ENCODE measurements at places on chromosomes 2 and 18.

DNA sequence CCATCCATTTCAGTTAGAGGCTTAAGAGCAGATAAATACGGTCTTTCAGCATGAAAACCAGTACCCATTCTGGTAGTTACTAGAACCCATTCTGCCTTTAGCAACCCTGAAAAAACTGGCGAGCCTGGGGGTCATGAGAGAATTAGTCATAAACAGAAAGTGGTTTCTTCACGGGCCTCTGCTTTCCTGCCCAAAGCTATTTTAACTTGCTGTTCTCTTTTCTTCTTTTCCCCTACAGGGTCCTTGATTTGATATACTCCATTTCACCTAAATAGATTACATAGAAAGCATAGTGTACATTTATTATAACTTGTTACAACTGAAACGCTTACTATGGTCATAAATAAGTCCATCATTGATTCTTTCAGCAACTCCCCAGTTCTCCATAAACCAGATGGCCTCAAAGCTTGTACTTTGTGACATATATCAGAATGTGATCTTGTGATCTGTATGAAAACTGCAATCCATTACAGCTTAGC is 48.3 kb downstream of the WDFY1 start:
- DNase-seq, result no peak
- peaks cover 68% of the 10 kb centered on the region for H3K36me3 ChIP-seq
- H3K27me3 ChIP-seq, result no peaks in the 10 kb centered on the region
- no peak overlapping the region for H3K4me3 ChIP-seq

DNA sequence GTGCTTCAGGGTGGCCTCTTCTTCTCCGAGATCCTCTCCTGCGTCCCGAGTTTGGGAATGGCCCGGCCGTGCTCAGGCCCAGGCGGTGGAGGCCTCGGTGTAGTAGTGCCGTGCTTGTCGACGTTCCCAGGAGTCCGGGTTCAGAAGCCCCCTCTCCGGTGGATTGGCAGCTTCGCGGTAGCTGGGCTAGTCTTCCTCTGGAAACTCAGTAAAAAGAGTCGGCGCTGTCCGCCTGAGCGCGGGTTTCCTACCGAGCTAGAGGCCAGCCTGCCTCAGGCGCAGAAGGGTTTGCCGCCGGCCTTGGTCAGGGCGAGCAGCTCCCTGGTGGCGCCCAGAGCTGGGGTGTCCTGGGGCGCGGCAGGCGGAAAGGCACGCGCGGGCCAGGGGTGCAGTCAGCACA is 3.2 kb downstream of the RALBP1 start:
- peaks cover 32% of the 10 kb centered on the region for H3K36me3 ChIP-seq
- H3K27me3 ChIP-seq, result no peaks in the 10 kb centered on the region
- DNase-seq, result no peak
- H3K27ac ChIP-seq, result no peak overlapping the region
- H3K4me3 ChIP-seq, result no peak overlapping the region
- H3K4me1 ChIP-seq, result peaks cover 3% of the 10 kb centered on the region

- no peaks in the 10 kb centered on the region for H3K36me3 ChIP-seq
- no peaks in the 10 kb centered on the region for H3K4me1 ChIP-seq
- no peak overlapping the region for H3K27ac ChIP-seq
- no peak overlapping the region for H3K4me3 ChIP-seq
- H3K27me3 ChIP-seq, result peaks cover 12% of the 10 kb centered on the region
These were observed 17.7 kb upstream of the AKAIN1 start for GRCh38 chr18:5214583-5215351.

DNA sequence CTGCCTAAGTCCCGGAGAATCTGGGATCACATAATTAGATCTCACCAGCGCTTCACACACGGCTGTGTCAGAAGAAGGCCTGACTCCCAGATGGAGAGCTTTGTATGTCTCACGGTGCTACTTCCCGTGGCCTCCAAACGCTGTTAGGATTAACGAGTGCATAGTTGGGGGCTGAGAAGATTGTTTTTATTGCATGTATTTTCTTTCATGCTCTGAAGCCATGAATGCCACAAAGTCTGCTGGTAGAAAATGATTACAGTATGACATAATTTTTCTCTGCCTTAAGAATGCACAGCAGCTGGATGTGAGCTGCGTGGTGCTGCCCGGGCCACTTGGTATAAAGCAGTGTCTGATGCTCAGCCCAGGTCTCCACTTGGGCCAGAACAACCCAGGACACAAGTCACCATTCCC is 166.5 kb downstream of the SEPTIN10 start:
- H3K4me3 ChIP-seq, result no peak overlapping the region
- H3K27ac ChIP-seq, result peak overlapping the region; percentile 66

GRCh38 chr2:64323197-64323596 is 130.8 kb upstream of the LGALSL start:
- H3K4me3 ChIP-seq, result no peak overlapping the region
- H3K27ac ChIP-seq, result no peak overlapping the region
- DNase-seq, result no peak
- H3K36me3 ChIP-seq, result no peaks in the 10 kb centered on the region
- H3K27me3 ChIP-seq, result no peaks in the 10 kb centered on the region
